Hematopoietic multipotent progenitor cell treated with erythropoietin and hydrocortisone succinate and interleukin-3 and kit ligand, for 15 days (in vitro differentiated cells): ENCODE measurements at places on chromosomes 13 and 19.

DNA sequence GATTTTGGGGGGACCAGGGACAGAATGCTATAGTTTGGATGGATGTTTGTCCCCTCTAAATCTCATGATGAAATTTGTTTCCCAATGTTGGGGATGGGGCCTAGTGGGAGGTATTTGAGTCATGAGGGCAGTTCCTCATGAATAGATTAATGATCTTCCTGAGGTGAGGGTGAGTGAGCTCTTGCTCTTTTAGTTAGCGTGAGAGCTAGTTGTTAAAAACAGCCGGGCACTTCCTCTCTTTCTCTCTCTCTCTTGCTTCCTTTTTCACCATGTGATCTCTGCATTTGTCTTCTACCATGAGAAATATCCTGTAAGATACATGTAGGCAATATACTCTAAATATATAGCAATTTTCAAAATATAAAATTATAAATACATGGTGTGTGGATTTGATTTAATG, 290.8 kb upstream of the PCDH9 start:
- no peak for DNase-seq

GRCh38 chr13:76874479-76874878, 11.7 kb downstream of the KCTD12 start:
- DNase-seq, result no peak

DNA sequence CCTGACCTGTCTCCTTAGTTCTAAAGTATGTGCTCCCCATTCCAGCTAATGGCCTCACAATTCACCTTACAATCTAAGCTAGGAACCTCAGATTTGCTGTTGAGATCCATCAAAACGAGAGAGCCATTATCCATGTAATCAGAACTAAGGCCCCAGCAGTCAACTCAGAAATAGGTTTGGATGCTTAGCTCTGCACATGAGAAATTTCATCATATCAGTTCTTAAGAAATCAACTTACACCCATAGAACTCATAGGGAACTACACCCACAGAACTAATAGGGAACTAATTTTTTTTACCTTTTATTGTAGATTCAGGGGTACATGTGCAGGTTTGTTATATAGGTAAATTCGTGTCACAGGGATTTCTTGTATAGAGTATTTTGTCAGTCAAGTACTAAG, 28.7 kb downstream of the CYSLTR2 start:
- DNase-seq, result no peak

DNA sequence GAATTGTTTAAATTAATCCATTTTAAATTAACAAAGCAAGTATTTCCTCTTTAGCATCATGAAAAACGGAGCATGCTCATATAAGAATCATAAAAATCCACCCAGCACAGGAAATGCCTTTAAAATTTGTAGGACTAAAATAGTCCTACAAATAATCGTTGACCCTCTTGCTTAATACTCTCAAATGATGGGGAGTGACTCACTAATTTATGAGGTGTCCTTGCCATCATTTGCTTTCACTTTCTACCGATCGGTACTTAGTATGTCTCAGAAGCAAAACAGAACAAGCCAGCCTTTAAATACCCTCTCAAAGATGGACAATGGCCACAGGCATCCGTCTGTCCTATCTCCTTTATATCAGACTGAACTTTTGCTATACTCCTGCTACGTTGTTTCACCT, 97.2 kb downstream of the SUCLA2 start:
- no peak for DNase-seq

GRCh38 chr13:97932036-97932435, 21.4 kb upstream of the IPO5 start:
- no peak for DNase-seq

DNA sequence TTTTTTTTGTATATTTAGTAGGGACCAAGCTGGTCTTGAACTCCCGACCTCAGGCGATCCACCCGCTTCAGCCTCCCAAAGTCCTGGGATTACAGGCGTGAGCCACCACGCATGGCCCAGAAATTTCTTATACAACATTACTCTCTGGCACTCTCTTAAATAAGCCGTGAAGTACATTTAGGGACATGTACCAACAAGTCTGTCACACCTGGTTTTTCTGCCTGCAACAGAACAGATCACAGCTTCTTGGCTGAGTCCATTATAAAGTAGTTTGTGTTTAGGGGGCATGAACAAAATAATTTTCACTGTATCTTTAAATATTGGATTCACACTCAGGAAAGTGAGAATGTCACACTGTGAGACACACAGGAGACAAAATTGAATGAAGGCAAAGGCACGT, 1567.3 kb downstream of the SLITRK5 start:
- DNase-seq, result no peak

DNA sequence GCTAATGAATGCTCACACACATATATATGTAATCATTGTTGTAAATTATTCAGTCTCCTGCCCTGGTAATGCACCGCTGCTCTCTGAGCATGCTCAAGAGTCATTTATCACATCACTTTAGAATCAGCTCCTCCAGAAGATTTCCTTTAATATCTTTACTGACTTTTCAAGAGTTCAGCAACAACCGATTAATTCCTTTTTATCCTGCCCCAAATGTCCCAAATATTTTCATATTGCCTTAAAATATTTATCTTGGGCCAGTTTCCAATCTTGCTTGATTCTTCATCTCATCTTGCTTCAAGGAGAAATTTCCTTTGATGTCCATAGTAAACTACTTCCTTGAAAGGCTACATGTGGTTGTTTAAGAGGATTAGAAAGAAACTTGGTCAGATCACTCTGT, 132.5 kb downstream of the NHLRC3 start:
- DNase-seq, result no peak

DNA sequence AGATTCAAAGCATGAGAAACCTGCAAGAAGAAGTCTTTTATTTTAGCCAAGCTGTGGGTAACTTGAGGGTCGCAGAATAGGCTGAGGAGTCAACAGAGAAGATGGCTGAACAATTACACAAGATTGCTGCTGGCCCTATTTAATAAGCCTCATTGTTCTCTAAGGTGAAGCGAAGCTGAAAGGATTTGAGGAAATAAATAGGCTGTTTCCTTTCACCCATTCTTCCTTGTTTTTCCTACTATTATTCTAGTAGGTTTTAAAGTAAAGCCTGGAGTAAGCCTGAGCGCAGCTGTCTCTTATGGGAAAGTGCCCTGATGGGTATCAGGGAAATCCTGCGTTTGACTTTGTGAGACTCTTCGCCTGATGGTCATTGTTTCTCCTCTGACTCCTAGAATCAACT, 25.0 kb upstream of the PCCA start:
- DNase-seq, result no peak

- DNase-seq, result no peak
Measured at GRCh38 chr19:35993923-35994598, 927 bp upstream of the SDHAF1 start.

DNA sequence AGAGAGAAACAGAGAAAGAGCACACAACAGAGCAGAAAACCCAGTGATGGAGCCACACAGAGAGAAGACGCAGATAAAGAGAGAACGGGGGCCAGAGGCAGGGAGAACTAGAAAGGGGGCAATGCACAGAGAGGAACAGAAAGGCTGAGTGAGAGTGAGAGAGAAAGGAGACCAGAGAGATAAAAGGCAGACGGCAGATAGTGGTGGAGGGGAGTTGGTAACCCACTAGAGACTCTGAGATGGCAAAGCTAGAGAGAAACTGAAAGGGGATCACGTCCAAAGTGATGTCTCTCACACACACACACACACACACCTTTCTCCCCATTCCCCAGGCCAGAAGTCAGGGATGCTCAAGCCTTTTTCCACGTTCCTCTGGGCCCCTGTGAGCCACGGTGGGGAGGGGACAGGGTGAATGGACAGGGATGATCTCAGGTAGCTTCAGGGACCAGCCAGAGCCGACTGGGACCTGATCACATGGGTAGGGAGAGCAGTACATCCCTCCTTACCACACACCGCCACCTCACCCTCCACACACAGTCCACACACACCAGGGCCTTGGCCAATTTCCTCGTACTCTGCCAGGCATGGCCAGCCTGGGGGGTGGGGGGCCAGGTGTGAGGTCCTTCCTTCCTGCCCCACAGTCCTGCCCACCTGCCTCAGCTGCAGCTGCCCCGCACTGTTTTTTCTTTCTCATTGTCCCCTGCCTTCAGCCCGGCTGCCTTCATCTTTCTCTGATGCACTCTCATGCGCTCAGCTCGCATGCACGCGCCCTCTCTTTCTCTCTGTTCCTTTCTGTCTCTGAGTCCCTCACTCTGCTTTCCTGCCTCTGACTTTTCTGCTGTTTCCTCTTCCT, 22.5 kb upstream of the POU2F2 start:
- no peak for DNase-seq

- no peak for DNase-seq
Measured at GRCh38 chr19:11269408-11269807, 7.1 kb upstream of the DOCK6 start.

DNA sequence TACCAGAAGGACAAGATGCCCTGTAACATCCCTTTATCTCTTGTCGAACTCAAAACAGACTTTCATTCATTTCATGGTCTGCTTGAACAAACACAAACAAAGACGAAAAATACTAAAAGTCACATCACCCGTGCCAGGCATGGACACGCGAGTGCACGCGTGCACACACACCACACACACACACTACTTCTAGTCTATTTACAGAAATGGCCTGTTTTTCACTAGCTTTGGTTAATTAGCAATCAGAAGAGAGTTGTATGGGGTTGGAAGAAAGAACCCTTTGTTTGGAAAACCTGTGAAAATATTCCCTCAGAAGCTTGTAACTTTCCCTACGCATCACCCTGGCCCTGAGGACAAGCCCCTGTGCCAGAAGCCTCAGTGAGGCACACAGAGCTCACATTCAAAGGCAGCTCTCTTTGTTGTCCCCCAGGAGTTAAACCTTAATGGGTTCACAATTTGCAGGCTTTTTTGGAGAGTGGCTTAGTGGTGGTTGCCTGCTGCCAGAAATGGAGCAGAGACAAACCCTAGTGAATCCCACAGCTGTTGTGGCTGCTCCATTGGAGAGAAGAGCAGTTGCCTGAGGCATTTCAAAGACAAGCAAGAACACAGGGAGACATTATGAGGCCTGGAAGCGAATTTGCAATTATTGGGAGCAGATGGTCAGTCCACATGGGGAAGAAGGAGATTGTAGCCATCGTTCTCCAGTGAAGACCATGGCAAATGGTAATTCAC, 55.9 kb downstream of the STARD13 start:
- no peak for DNase-seq

- no peak for DNase-seq
Measured at GRCh38 chr19:30694156-30694755, 322.1 kb downstream of the ZNF536 start.

GRCh38 chr19:13794398-13794756, 866 bp upstream of the ZSWIM4 start:
- DNase-seq, result peak; percentile 50

- DNase-seq, result no peak
Measured at GRCh38 chr13:71758828-71759227, 108.2 kb downstream of the DACH1 start.

GRCh38 chr13:97223711-97224541, 1.8 kb downstream of the MBNL2 start:
- DNase-seq, result peak; percentile 72

DNA sequence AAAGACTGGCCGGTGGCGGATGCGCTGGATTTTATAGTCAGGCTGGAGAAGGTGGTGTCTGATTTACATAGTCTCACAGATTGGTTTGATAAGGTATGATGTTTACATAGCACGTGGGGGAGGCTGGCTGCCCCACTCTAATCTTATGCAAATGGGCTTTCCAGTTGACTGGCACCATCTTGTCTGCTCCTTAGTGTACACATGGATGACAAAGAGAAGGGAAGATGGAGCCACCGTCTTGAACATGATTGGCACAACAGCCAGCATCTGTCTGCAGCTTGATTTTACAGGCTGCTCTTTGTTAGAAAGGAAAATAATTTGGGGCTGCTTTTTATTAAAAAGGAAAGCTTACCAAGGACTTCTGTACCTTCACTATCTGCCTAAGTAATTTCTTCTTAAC, 265.2 kb upstream of the MAB21L1 start:
- DNase-seq, result no peak

DNA sequence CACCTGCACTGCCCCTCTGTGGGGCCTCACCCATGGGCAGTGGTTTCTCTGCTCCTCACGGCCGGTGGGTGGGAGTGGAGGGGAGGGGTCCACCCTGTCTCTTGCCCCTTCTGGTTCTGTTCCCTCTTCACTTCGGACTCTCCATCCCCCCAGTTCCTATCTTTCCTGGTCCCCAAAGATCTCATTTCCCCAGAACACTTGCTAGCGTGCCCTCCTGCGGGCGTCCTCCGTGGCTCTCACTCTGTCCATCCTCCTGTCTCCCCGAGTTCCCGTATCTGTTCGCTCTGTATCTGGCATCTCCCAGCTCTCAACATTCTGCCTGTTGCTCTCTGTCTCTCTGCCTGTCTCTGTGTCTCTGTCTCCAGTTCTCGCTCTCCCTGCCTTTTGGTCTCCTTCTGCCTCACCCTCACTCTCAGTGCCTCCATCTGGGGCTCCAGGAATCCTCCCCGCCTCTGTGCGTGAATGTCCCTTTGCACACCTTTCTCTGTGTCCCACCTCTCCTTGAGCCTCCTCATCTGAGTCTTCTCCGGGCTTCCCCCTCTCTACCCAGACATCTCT, 363 bp downstream of the SPIB start:
- no peak for DNase-seq

DNA sequence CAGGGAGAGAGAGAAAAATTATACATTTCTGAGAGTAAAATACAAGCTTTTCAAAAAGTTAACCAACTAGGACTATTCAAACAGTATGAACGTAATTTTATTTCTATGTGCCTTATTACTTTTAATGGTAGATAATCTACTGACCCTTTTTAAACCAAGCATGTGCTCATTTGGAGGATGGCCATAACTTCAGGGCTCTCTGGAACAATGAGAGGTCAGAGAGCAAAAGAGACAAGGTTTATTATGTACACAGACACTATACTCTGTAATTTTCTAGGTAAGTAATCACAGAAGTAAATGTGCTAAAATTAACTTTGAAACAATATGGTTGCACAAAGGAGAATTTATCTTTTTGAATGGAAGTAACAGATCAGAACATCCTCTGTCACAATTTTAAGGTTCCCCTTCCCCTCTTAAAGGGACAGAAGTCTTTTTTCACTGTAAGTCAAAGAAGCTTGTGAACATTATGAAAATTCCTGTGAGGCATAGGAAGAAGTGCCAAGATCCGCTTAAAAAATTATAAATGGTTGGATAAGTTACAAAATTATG, 1.0 kb downstream of the POSTN start:
- DNase-seq, result no peak
